ENCODE measurements at places on chromosomes 1 and 21. TPM values are rescaled to one million over a fixed set of nuclear protein-coding genes. Genes with fewer than 3 reads are reported as not detected.

- H3K36me3 ChIP-seq, result no peaks in the 10 kb centered on the region
- H3K4me3 ChIP-seq, result no peak overlapping the region
- no peak overlapping the region for H3K27ac ChIP-seq
- H3K27me3 ChIP-seq, result no peaks in the 10 kb centered on the region
Measured at GRCh38 chr1:28156821-28157220, 19.7 kb downstream of the PTAFR start.

DNA sequence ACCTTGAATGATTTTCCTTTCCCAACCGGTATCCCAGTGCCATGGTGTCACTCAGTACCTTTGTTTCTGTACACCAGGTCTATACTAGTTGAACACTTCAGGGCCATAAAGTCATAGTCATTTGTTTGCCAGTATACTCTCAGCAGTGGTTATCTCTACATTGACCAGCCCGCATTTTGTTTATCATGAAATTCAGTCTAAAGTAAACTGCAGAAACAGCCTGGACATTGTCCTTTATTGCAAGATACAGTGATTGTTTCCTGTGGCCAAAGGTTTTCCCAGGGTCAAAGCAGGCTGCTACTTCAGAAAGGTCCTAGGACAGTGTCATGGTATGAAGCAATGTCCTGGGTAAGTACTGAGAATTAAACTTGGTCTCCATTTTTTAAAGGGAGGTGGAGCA lies 407.4 kb downstream of the RWDD3 start:
- H3K27me3 ChIP-seq, result no peaks in the 10 kb centered on the region
- no peaks in the 10 kb centered on the region for H3K4me1 ChIP-seq
- H3K36me3 ChIP-seq, result no peaks in the 10 kb centered on the region
- H3K27ac ChIP-seq, result no peak overlapping the region

GRCh38 chr21:31173881-31174555 lies 135.7 kb upstream of the KRTAP19-8 start:
- H3K4me3 ChIP-seq, result no peak overlapping the region
- H3K4me1 ChIP-seq, result no peaks in the 10 kb centered on the region
- no peaks in the 10 kb centered on the region for H3K27me3 ChIP-seq
- peak overlapping the region; percentile 50 for H3K27ac ChIP-seq
- no peak for DNase-seq

- no peaks in the 10 kb centered on the region for H3K27me3 ChIP-seq
- H3K4me1 ChIP-seq, result no peaks in the 10 kb centered on the region
- no peaks in the 10 kb centered on the region for H3K36me3 ChIP-seq
- H3K27ac ChIP-seq, result no peak overlapping the region
- DNase-seq, result no peak
Measured at GRCh38 chr21:35232545-35233176, 183.6 kb upstream of the RUNX1 start.

- no peak overlapping the region for H3K27ac ChIP-seq
- no peaks in the 10 kb centered on the region for H3K36me3 ChIP-seq
- no peak for DNase-seq
- H3K27me3 ChIP-seq, result no peaks in the 10 kb centered on the region
- peaks cover 13% of the 10 kb centered on the region for H3K4me1 ChIP-seq
Measured at GRCh38 chr1:47184822-47185677, 4.8 kb downstream of the PDZK1IP1 start.

- H3K4me3 ChIP-seq, result no peak overlapping the region
- H3K27me3 ChIP-seq, result no peaks in the 10 kb centered on the region
- peak; percentile 57 for DNase-seq
- no peaks in the 10 kb centered on the region for H3K36me3 ChIP-seq
- H3K4me1 ChIP-seq, result no peaks in the 10 kb centered on the region
- H3K27ac ChIP-seq, result peak overlapping the region; percentile 34
Measured at GRCh38 chr1:87684194-87684593, 355.5 kb downstream of the LMO4 start.

DNA sequence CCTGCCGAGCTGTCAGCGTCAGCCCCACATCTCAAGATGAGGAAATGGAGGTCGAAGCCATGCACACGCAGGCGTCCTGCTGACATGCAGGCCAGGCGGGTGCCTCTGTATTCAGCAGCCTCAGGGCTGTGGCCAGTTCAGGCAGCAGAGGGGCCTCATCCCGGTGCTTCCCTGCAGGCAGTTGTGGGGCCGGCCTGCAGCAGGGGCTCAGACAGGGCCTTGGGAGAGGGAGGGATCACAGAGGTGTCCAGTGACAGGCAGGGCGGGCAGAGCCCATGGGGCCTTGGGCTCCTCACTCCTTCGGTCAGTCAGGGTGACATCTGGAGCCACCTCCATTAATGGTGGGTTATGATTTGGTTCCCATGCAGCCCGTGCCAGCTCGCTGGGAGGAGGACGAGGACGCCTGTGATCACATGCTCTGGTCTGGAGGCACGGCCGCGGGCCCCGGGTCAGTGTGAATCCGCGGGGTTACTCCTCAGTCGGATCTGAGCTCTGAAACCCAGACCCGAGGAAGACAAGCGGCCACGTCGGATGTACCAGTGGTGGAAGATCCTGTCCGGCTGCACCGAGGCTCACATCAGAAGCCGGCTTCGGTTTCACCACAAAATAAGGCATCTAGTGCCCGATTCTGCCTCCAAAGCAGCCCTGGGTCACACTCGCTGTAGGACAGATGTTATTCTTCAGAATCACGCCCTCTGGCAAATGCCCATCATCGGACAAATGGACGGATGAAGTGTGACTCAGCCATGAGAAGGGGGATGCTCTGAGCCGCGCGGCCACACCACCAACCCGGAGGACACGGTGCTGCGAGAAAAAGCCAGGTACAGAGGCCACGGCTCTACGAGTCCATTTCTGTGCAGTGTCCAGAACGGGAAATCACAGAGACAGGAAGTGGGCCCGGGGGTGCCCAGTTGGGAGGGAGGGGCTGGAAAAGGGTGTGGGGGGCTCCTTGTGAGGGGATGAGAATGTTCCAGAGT lies 33.4 kb downstream of the KRTAP10-1 start:
- no peak for DNase-seq
- H3K4me3 ChIP-seq, result no peak overlapping the region
- H3K27me3 ChIP-seq, result no peaks in the 10 kb centered on the region

DNA sequence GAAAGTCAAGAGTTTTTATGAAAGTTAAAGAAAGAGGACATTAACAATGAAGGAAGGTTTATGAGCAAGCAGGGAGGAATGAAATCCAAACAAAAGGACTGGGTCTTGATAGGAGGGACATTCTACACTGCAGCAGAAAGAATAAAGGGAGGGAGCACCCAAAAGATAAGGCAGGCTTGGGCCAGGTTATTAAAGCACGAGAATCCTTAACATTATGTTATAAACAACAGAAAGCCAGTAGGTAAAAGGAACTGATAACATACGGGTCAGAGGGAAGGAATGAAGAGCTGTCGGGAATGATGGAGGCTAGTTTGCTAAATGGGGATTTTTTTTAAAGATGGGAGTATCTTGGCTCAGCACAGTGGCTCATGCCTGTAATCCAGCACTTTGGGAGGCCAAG lies 19.4 kb downstream of the LPGAT1 start:
- no peaks in the 10 kb centered on the region for H3K27me3 ChIP-seq
- no peak overlapping the region for H3K27ac ChIP-seq
- H3K4me3 ChIP-seq, result no peak overlapping the region
- DNase-seq, result no peak
- H3K36me3 ChIP-seq, result no peaks in the 10 kb centered on the region
- no peaks in the 10 kb centered on the region for H3K4me1 ChIP-seq

DNA sequence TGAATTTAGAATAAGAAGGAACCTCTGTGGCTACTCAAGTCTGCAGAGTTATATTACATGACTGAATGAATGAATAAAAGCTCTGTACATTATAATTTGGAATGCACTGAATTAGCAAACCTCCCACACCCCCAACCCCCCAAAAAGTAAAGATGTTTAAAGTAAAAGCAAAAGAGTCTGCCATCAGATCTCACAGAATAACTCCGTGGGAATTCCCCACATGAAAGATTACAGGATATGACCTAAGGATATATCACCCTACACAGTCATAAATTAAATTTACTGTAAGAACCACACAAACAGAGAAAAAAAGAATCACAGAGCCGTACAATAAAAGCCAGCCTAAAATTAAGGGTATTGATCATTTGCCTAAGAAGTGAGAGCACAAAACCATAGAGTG lies 587.3 kb downstream of the PTPRC start:
- H3K36me3 ChIP-seq, result no peaks in the 10 kb centered on the region
- no peak overlapping the region for H3K27ac ChIP-seq
- no peak overlapping the region for H3K4me3 ChIP-seq
- no peaks in the 10 kb centered on the region for H3K4me1 ChIP-seq

GRCh38 chr1:235317168-235317567 lies 10.8 kb downstream of the ARID4B start:
- no peak overlapping the region for H3K4me3 ChIP-seq
- H3K27ac ChIP-seq, result no peak overlapping the region
- no peak for DNase-seq
- H3K4me1 ChIP-seq, result peaks cover 11% of the 10 kb centered on the region

GRCh38 chr1:16208270-16208987 lies 4.0 kb downstream of the ARHGEF19 start:
- H3K4me1 ChIP-seq, result no peaks in the 10 kb centered on the region
- no peaks in the 10 kb centered on the region for H3K27me3 ChIP-seq
- no peaks in the 10 kb centered on the region for H3K36me3 ChIP-seq
- H3K4me3 ChIP-seq, result no peak overlapping the region
- H3K27ac ChIP-seq, result no peak overlapping the region

DNA sequence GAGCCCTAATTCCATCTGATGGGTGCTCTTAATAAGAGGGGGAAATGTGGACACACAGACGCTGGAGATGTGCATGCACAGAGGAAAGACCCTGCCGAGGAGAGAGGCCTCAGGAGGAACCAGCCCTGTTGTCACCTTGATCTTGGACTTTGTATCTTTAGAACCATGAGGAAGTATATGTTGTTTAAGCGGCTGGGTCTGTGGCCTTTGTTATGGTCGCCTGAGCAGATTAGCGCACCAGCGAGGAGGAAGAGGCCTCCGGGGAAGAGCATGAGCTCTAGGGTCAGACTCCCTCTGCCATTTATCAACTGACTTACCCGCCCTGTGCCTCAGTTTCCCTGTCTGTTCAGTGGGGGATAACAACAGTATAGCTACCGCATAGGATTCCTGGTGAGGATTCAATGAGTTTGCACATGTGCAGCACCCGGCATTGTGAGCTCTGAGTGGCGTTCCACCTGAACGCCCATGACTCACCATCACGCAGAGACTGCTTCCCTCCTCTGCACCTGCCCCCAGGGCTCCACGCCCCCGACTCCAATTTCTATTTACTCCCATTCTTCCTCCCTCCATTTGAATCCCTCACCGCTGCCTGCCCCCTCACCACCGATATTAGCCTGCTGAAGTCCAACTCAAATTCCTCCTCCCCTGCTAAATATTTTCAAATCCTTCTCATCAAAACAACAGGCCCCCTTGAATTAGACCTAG lies 67.2 kb downstream of the ATP5PO start:
- H3K4me3 ChIP-seq, result no peak overlapping the region
- no peak for DNase-seq
- no peaks in the 10 kb centered on the region for H3K36me3 ChIP-seq
- H3K27ac ChIP-seq, result no peak overlapping the region
- H3K27me3 ChIP-seq, result no peaks in the 10 kb centered on the region

DNA sequence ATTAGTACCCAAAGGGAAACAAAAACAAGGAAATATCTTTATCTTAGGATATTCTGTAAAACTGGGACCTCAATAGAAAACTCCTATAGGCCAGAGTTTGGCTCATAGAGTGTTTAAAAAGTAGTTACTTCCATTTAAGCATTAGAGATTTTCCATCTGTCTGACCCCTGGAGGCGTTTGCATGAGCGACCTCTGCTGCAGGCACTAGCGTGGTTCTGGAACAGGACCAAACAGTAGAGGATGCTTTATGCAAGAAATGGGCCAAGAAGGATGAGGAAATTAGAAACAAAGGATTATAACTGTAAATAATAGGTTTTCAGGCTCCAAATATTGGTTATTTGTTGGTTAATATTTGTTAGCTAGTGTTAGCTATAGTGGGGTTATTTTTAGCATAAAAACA lies 5.7 kb downstream of the ZBTB40 start:
- H3K36me3 ChIP-seq, result no peaks in the 10 kb centered on the region
- no peaks in the 10 kb centered on the region for H3K27me3 ChIP-seq
- DNase-seq, result no peak
- H3K4me3 ChIP-seq, result no peak overlapping the region
- H3K27ac ChIP-seq, result no peak overlapping the region
- peaks cover 13% of the 10 kb centered on the region for H3K4me1 ChIP-seq

GRCh38 chr1:207873055-207873890 lies 37.7 kb downstream of the CD34 start:
- peaks cover 8% of the 10 kb centered on the region for H3K4me1 ChIP-seq
- no peaks in the 10 kb centered on the region for H3K36me3 ChIP-seq
- DNase-seq, result peak; percentile 40

DNA sequence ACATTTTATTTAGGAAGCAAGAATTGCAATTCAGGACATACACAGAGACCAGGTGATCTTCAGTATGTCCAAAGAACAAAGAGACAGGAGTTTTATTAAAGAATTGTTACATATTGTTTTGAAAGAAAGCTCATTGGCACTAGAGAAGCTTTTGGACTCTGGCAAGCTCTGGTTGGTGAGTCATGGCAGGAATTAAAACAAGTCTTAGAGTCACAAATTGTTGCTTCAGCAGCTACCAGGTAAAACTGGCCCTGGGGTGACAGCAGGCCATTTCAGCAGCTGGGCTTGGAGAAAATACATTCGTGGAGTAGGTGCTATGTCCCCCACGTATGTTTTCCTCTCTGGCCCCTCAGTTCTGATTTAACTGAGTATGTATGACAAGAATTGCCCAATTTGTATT lies 58.8 kb downstream of the MAP3K21 start:
- H3K27ac ChIP-seq, result no peak overlapping the region
- no peak overlapping the region for H3K4me3 ChIP-seq
- H3K4me1 ChIP-seq, result no peaks in the 10 kb centered on the region
- no peaks in the 10 kb centered on the region for H3K27me3 ChIP-seq
- DNase-seq, result no peak

The PTPN7 gene
- 48.7 TPM for total RNA-seq

The CD1E gene
- total RNA-seq, result not detected

The KMO gene
- total RNA-seq, result 32.2 TPM

The DNAJC11 gene
- total RNA-seq, result 63.6 TPM

The CLCNKA gene
- not detected for total RNA-seq

The PEAR1 gene
- total RNA-seq, result 17.3 TPM

The BMP8B gene
- 18.0 TPM for total RNA-seq

The SEMA4A gene
- 1.5 TPM for total RNA-seq

The RIMS3 gene
- total RNA-seq, result 2.5 TPM

The CYP4A22 gene
- total RNA-seq, result not detected

The SLAMF9 gene
- total RNA-seq, result not detected

The SLAMF1 gene
- total RNA-seq, result 2.5 TPM

The SLC1A7 gene
- total RNA-seq, result 12.8 TPM

The RIPPLY3 gene
- total RNA-seq, result 3.3 TPM

The VN1R5 gene
- not detected for total RNA-seq
